ENCODE measurements at places on chromosomes 11 and 22.
A peak's percentile ranks its signal among the peaks of the same experiment; 100 is the strongest.

DNA sequence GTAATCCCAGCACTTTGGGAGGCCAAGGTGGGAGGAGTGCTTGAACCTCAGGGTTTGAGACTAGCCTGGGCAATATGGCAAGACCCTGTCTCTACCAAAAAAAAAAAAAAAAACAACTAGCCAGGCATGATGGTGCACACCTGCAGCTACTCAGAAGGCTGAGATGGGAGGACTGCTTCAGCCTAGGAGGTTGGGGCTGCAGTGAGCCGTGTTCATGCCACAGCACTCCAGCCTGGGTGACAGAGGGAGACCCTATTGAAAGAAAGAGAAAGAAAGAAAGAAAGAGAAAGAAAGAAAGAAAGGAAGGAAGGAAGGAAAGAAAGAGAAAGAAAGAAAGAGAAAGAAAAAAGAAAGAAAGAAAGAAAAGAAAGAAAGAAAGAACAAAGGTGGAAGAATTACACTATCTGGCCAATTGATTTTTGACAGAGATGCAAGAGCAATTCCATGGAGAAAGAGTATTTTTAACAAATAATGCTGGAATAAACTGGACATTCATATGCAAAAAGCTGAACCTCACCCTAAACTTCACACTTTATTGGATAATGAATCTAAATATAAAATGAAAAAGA, 33.9 kb upstream of the SLC25A1 start:
- DNase-seq = no peak

- DNase-seq = no peak
Measured at GRCh38 chr22:40684728-40685127, 5.4 kb downstream of the MCHR1 start.

DNA sequence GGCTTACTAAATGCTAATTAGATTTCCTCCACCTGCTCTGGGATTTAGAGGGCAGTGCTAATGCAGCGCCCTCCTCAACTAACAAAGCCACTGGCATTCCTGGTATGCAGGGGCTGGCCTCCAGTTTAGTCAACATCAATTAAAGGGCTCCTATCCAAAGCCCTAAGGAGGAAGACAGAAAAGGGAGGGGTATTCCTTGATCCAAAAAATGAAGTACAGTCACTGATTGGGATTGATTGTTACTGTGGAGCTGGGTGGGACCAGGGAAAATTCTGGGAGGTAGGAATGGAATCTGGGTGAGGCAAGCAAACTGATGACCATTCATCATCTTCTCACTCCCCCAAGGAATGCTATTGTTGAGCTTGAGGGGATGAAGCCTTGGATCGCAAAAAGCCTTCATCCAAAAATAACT, 52.2 kb downstream of the GAB2 start:
- DNase-seq = no peak

DNA sequence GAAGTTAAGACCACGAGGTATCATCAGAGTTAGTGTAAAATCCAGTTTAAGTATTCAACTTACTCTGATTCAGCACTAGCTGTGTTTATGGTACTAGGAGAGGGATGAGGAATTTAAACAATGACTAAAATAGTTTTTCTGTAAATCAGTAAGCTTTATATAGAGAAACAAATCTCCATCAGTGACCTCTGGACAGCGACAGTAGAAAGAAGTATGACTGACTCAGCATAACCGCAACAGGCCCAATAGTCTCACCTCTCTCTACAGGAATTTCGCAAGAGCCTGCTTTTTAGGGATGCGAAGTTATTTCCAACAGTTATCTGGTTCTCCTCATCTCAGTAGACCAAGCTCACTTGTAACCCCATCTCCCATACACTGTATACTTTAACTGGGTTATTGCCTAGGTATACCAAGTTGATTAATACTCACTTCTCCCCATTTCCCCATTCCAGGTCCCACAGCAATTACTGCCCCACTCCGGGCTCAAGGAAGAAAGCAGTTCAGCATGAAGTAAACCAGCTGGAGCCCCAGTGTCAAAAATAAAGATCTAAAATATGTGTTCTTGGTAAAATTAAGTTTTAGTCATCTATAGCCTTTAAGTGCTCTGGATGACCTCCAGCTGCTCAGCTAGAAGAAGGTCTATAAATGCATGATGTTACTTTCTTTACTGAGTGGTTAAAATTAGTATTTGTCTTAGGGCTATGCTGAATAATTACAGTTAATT, 770.6 kb upstream of the CCDC90B start:
- no peak for DNase-seq

DNA sequence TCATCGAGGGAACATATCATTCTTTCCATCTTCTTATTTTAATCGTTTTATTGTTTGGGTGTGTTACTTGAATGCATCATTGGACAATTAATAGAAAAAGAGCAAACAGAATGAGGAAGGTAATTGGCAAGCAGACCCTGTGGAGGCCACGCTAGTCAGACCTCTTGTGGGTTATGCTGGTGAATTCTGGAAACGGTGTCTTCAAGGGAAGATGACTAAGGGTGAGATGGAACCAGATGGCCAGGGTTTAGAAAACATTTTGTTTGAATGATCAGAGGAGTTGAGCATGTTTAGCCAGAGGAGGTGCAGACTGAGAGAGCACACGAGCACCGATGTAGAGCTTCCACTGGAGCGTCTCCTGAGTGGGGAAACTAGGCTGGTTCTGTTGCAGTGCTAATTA, 8.5 kb downstream of the ST14 start:
- DNase-seq = no peak

- DNase-seq = no peak
Measured at GRCh38 chr11:90355200-90355599, 132.4 kb upstream of the CHORDC1 start.

DNA sequence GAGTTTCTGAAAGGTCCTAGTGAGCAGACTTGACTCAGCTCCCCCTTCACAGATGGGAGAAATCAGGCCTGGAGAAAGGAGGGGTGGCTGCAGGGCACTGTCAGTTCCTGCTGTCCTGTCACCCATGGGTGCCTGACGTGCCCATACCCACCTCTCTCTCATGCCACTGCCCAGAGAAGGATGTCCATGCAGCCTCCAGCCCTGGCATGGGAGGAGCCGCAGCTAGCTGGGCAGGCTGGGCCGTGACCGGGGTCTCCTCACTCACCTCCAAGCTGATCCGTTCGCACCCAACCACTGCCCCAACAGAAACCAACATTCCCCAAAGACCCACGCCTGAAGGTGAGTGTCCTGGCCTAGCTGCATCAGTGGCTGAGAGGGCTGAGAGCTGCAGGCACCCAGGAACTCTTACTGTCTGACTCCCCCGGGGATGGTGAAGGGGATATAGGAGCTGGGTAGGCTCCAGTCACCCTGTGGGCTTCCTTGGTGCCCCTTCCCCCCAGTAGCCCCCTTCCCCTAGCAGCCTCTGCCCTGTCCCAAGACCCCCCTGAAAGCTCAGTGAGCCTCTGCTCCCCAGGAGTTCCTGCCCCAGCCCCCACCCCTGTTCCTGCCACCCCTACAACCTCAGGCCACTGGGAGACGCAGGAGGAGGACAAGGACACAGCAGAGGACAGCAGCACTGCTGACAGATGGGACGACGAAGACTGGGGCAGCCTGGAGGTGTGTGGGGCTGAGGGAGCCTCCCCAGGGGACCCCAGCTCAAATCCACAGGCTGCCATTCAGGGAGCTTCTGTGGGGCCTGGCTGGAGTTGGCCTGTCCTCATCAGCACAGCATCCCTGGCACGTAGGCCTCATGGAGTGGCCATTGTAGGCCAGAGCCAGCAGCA, 11.8 kb downstream of the SCYL1 start:
- DNase-seq = no peak

DNA sequence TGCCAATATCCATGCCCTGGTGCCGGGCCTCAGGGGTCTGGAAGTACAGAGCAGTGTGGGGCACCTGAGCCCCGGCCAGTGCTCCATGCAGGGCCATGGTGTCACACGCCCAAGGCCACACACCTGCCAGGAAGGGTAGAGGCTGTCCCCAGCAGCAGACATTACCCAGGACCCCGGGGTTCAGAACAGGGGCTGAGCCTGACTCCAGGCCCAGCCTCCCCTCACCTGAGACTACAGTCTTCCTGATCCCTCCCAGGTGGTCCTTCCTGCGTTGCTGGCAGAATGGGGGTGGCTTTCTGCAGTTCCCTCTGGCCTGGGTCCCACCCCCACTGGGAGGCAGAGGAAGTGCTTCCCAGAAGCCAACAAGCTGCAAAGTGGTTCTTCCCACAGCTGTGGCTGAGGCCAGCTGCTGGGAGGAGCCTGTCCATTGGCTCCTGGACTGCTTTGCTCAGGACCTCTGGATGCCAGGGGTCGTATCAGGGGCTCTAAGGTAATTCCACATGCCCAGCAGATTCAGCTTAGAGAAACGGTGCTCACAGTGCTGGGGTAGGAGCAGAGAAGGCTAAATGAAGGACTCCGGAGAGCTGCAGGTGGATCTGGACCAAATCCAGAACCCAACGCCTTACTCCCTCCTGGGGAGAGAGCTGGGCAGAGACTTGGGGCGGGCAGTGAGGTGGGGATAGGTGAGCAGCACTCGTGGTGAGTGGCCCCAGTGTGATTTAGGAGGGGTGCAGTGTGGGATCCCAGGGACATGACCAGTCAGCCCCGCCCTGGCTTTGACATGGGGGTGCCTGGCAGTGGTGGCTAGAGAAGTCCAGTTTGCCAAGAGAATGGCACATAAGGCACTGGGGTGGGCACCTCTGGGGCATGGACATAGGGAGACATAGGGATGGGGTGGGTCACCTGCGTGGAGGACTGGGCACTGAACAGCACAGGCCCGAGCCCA, 12.6 kb downstream of the TCIRG1 start:
- no peak for DNase-seq

- DNase-seq = no peak
Measured at GRCh38 chr11:126233391-126233790, 21.8 kb downstream of the FAM118B start.

GRCh38 chr11:92595052-92595451, 370.4 kb downstream of the FAT3 start:
- DNase-seq = no peak

DNA sequence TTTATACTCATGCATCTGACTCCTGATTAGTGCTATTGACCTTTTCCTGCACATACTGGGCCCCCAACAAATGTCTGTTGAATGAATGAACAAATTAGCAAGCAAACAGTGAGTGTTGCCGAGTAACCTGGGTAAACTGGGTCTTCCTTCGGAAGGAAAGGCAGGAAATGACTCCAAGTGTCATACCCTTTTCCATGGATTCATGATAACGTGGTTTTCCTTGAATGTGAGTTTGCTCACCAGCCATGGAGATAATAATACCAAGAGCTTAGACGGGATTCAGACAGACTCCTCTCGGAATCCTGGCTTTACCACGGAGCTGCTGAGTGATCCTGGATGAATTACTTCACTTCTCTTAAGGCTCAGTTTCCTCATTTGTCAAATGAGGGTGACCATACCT, 16.7 kb downstream of the TECTA start:
- no peak for DNase-seq

DNA sequence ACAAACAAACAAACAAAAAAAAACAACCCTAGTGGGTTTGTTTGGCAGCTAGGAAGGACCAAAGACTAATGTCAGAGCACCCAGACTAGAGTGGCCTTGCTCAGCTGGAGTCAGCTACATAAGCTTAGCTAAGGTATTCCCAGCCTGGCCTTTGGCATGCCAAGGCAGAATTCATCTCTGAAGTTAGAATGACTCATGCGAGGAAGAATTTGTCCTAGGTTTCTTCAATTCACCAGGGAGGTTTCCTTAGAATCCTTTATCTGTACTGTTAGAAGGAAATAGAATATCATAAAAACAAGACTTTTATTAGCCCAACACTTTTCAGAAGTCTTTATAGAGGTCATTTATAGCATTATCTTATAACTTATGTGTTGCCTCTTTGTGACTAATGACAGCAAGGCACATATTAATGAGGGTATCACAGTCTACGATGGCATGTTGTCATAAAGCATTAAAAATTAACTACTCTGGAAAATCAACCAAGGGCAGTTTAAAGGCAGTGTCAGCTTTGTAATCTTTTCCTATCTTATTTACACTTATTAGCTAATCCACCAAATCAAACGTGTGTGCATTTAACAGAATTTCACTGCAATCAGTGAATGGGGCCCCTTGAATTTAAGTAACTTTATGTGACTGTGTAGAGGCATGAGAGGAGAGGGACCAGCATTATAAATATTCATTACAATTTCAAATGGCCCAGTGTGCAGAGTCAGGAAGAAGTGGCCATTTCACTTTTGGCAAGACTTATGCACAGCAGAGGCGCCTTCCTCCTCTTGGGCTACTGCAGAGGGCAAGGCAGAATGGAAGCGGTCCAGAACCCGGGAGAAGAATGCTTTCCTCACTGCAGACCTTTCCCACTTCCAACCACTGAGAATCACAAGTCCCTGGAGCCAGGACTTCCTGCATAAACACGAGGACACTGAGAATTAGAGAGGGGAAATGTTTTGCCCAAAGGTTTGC, 36.3 kb downstream of the SLC5A1 start:
- DNase-seq = no peak

DNA sequence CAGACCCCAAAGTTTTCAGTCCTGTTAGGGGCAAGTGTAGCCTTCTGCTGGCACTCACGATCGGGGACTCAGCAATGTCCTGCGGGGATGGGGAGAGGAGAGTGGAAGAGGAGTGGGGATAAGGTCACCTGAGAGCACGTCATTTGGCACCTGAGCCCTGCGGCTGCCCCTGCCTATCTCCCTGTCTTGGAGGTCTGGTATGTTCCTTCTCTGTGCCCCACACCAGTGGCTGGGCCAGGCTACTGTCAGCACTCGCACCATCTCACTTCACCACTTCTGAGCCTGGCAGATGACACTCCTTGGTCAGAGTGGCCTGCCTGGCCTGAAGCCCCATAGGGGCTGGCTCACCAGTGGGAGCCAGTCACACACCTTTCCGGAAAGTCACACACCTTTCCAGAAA, 20.1 kb upstream of the CHADL start:
- no peak for DNase-seq

GRCh38 chr11:32145282-32145681, 54.4 kb downstream of the RCN1 start:
- DNase-seq = no peak

- no peak for DNase-seq
Measured at GRCh38 chr22:47623066-47623762, 860.8 kb downstream of the TBC1D22A start.

GRCh38 chr11:1335811-1336761, 26.7 kb upstream of the TOLLIP start:
- DNase-seq = peak; percentile 41

DNA sequence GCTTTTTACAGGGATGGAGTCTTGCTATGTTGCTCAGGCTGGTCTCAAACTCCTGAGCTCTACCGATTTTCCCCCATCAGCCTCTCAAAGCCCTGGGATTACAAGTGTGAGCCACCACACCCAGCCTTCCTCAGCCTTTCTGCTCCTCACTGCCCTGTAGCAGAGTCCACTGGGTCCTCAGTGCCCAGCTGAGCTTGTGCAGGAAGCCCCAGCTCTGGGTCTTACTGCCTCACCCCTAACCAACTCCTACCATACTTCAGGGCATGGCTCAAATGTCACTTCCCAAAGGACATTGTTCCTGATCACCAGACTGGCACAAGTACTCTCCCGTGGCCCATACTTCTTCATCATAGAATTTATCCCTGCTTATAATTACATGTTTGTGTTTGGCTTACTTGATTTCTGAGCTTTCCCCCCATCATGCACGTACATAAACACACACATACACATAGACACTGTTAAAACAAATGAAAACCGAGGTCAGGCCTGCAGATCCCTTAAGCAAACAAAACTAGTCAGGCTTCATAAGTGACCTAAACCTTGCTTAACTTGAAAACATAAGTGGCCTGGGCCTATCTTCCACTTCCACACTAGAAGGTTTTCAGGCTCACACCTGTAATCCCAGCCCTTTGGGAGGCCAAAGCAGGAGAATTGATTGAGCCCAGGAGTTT, 14.0 kb upstream of the SLC43A3 start:
- DNase-seq = no peak

Measured in activated B cell treated with CpG ODN at 0.5 μM for 24 hours (primary cell).